SHP77 treated with DMSO at 0.1 percent for 48 hours (cell line): ENCODE measurements at places on chromosomes 2 and 18.
A peak's percentile ranks its signal among the peaks of the same experiment; 100 is the strongest.

- no peak for DNase-seq
Observed at GRCh38 chr2:168543037-168543436, 87.0 kb downstream of the CERS6 start.

- no peak for DNase-seq
Observed at GRCh38 chr2:75729861-75730260, 19.1 kb upstream of the GCFC2 start.

- DNase-seq: no peak
Observed at GRCh38 chr2:135494503-135494902, 36.5 kb downstream of the ZRANB3 start.

DNA sequence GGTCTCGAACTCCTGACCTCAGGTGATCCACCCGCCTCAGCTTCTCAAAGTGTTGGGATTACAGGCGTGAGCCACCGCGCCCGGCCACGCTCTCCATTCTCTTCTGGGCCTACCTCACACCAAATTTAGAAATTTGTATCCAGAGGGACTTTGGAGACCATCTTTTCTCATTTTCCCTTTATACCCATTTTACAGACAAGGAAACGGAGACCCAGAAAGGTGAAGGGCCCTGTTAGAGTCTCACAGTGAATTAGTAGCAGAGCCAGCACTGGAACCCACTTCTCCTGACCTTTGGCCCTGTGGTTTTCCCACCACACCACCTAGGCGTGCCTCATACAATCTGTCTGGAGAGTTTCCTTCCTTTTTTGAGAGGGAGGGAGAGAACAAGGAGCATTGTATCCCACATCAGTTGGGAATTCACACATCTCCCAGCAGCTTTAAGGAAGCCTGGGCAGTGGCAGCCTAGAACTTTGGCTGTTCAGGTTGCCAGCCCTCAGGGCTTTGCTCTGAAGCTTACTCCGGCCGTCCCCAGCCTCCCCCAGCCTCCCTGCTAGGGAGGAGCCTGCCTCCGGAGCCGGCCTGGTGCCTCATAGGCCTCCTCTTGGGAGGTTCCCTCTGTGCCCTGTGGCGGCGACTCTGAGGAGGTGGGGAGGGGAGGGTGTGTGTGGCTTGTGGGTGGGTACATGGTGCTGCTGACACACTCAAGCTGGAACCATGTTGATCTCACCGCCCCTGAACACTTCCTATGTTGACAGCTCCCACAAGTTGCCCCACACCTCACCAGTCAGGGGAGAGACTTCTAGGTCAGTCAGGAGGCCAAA, 13.8 kb downstream of the FOSL2 start:
- no peak for DNase-seq

DNA sequence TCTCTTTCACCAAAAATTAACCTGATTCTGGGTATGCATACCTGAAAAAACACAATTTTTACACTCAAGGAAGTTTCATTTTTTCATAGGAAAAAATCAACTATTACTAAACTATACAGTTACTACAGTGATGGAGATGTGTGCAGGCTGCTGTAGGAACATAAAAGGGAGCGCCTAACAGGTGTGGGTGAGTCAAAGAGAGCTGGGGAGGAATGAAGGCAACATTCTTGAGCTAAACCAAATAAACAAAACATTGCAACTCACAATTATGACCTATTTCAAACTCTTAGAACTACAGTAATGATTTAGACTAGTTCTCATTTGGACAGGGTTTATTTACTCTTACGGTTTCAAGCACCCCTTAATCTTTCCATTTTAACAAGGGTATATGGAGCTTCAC, 13.4 kb upstream of the CLASP1 start:
- DNase-seq: no peak

- DNase-seq: no peak
Observed at GRCh38 chr2:119372778-119373568, 6.2 kb downstream of the DBI start.

DNA sequence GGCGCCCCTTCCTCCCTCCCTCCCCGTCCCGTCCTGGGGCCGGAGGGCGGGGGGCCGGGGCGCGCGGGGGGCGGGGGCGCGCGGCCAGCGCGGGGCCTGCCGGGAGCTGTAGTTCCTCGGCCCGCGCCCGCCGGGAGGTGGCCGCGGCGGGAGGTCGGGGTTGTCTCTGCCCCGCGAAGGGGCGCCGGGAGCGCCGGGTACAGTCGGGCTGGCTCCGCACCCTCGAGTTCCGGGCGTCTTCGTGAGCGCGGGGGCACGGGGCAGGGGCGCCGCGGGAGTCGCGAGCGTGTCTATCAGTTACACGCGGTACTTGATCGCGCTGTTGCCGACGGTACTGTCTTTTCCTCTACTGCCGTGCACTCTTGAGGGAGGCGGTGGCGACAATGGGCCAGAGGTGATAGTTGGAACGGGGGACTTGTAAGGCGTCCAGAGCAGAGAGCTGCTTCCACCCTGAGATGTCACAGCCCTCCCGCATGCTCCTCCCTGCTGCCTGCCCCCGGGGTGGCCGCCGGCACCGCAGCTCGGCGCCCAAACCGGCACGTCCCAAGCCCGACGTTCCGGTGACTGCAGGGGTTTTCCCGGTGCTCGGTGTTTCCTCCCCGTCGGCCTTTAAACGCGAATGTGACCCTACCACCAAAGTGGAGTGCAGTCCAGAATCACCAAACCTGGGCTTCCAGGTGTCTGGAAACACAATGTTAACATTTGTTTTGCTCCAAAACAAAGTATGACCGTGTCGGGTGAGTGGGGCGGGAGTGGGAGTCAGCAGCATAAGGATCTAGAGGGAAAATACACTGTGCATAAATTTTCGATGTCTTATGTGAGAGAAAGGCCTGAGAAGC, at the start of gene PRKD3:
PRKD3 (minus strand) TSS at position 48 of the 839 bp plus-strand sequence. CDS start 8,309 bp downstream, outside the sequence.
- DNase-seq: no peak

DNA sequence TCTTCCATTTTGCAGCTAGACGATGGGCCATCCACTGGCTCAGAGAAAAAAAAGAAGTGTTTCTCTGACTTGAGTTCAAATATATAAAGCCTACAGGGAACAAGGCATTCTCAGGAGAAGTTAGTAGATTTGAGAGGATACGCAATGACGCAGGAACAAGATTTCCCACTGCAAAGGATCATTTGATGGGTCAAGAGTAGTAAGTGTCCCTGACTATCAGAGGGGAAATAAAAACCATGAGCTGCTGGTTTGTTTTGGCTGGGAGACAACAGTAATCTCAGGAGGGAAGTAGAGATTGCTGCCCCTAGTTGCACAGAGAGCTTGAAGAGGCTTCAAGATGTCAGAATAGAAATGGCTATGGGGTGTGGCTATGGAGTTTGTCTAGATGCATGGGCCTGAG, 22.3 kb upstream of the MYO1B start:
- no peak for DNase-seq

- DNase-seq: no peak
Observed at GRCh38 chr18:13235981-13236380, 17.4 kb downstream of the LDLRAD4 start.

GRCh38 chr18:813172-814071, 1.4 kb upstream of the YES1 start:
- peak; percentile 35 for DNase-seq

- no peak for DNase-seq
Observed at GRCh38 chr2:51807229-51807628, 775.3 kb upstream of the NRXN1 start.

GRCh38 chr2:144490857-144491256, 29.1 kb downstream of the ZEB2 start:
- DNase-seq: no peak

DNA sequence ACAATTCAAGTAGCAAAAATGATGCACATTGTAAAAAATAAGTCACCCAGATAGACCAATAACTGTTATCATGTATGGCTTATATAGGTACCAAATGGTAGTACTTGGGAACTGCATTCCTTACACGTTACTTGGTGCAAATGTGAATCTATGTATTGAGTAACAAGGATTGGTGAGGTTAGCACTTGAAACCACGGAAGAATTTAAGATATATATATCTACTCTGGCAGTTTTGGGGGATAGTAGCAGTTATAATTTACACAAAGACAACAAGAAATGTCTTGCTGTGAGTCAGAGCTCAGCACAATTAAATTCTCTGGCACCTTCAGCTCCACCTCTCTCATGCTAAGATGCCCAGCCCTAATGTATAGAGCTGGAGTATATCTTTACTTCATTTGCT, 359.4 kb upstream of the RAB12 start:
- DNase-seq: no peak

DNA sequence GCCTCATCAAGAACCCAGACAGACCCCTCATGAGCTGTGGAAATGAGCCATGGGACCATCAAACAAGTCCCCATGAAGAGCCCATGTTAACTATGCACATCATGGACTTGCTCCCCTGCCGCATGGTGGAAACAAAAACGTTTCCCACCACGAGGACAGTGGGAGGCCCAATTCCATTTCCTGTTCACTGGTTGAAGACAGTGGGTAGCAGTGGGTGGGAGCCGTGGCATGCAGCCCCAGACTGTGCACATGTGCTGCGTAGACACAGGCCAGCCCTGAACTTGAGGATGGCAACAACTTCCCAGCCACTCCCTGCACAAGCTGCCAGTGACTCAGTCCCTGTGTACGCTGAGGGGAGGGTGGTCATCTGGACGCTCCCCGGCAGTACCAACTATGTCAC, 108.4 kb upstream of the LMAN1 start:
- DNase-seq: no peak

- no peak for DNase-seq
Observed at GRCh38 chr2:189218236-189218635, 38.7 kb upstream of the COL5A2 start.

DNA sequence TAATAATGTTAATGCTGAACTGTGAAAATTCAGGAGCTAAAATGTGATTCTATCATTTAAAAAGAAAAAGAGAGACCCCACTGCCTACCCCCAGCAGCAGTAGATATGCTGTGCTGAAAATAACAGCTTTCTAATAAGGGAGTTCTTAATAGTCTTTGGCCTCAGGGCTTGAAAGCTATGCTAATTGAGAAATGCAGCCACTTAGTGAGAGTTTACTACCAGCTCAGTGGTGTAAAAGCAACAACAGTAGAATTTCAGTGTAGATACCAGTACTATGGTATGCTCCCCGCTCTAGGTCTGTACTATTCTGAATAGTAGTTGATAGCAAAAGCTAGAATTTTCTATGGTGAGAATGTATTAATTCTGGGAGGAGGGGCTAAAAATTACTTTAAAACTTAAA, 303.1 kb upstream of the VWC2L start:
- no peak for DNase-seq

- no peak for DNase-seq
Observed at GRCh38 chr2:152485954-152486736, 151.2 kb downstream of the FMNL2 start.

DNA sequence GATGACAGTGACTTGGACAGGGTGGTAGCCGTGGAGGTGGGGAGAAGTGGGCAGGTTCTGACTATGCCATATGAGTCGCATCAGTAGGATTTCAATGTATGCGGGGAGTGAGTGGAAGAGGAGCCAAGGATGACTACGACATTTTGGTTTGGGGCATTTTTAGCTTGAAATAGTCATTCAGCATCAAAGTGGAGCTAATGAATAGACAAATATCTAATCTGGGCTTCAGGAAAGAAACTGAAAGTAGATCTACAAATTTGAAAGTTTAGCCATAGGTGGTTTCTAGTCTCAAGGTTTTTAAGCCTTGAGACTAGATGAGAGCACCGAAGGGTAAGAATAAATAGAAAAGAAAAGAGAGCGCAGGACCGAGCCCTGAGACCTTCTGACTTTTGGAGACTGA, 58.3 kb downstream of the FEZ2 start:
- no peak for DNase-seq

DNA sequence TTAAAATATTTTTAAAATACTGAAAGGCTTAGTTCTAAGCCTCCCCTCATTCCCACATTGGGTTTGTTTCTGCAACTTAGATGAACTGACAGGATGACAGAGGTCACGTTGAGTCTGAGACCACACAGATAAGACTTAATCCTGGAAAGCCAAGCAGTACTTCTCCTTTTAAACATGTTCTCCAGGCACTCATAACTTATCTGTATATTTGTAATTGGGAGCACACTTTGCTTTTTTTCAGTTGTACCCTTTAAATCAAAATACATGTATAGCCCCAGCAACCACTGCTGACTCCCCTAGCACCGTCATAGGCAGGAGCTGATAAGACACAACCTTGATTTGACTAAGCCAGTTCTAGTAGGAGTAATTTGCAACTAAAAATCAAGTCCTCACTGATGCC, 394.8 kb downstream of the PID1 start:
- DNase-seq: no peak

DNA sequence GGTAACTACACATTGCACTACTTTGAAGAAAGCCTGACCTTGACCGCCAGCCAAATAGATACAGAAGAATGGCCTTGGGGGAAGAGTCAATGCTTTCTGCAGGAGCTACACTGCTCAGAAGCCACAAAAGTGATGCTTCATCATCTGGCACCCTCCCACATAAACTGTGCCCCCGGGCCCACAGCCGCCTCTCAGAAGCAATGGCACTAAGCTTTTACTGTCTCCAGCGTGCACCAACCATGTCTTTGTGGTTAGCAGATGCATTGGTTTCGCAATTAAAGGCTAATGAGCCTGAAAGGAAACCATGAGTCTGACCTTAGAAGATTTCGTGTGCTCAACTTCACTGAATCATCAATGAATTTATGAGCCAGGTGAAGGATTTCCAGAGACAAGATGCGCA, 209.4 kb upstream of the TRIB2 start:
- no peak for DNase-seq

GRCh38 chr2:232170396-232170795, 208.2 kb upstream of the ALPP start:
- DNase-seq: no peak

- no peak for DNase-seq
Observed at GRCh38 chr2:224038830-224039079, 331 bp downstream of the SERPINE2 start.

DNA sequence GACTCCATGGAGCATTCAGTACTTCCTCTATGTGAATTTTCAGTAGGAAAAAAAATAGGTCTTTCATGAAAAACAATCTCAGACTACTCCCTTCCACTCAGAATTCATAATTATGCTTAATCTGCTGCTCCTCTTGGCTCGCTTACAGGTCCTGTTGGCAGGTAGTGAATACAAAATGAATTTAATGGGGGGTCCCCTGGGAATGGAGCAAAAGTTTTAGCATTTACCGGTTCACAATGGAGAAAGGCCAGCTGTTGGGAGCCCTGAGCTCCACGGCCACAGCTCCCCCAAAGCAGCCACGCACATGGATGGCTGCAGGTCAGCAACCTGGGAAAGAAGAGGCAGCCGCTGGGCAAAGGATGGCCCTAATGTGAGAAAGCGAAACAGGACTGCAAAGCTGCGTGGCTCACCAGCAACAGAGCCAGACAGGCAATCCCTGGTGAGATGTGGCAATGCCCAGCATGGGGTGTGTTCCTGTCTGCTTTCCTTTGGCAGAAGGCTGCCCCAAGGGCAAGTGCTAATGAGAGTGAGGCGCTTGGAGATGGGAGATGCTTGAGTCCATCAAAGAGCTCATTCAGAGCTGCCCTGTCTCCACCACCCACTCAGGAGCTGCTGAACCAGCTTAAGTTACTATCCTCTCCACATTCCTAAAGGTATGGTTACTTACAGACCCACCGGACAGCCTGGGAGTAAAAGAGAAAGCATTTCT, 447.4 kb downstream of the EPHA4 start:
- DNase-seq: no peak

DNA sequence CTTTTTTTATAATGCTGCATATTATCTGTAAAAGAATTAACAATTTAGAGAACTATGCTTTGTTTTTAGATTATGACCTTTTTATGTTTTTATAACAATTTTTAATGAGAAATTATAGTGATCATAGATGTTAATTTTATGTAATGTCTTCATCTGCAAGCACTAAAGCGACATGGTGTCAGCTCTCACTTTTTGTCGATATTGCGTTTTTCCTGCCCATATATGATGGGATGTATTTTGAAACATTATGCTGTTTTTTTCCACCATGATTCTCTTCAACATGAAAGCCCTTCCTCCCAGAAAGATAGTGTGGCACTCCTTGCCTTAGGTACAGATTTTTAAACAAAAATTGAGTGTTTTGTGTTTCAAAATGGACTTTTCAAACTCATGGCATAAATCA, 104.3 kb downstream of the KCNH7 start:
- DNase-seq: no peak
